ENCODE measurements at places on chromosomes 7 and 10. TPM values are rescaled to one million over a fixed set of nuclear protein-coding genes. Genes with fewer than 3 reads are reported as not detected.

DNA sequence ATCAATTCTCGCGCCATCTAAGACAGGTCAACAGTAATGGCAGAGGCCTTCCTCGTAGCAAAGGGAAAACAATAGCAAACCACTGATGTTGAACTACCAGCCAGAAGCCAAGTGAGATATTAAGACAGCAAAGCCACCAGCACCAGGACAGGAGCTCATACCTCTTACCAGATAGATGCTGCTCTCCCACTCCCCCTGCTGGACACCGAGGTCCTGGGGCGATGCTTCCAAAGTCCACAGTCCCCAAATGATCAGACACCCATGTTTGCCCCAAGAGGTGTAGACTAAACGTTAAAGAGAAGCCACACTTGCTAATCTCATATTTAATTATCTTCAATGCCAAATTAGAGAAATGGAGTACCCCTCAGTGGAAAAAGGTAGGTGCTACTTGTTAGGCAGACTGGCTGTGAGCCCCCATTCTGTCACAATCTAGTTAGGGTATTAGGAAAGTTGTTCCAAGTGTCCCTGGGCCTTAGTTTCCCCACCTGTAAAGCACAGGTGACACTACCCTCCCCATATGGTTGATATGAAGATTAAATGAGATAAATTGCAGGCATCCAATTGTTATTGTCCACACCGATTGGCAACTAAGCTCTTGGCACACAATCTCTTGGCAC, 39.9 kb downstream of the TOMM7 start:
- DNase-seq, result peak; percentile 53

DNA sequence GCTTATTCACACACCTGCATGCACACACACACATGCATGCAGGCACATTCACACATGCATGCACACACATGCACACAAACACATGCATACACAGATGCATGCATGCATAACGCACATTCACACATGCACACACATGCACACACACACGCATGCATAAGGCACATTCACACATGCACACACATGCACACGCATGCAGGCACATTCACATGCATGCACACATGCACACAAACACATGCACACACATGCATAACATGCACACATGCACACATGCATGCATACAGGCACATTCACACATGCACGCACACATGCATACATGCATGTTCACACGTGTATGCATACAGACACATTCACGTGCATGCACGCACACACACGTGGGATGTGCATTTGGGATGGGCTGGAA, 165.8 kb downstream of the PAXIP1 start:
- DNase-seq, result no peak

DNA sequence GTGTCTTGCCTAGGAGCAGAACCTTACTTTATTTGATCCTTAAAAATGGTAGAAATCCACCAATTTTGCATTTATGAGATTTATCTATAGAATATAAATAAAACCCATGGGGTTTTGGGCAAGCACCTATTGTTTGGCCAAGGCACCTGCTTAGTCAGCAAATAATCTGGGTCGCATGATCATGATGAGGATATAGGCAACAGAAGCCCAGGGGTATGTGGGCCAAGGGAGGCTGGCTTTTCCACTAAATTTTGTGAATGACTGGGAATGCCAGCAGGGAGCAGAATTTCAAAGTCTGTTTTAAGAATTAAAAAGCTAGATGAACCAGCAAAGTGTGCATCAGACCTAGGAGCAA, 17.3 kb downstream of the SCRN1 start:
- DNase-seq, result no peak

DNA sequence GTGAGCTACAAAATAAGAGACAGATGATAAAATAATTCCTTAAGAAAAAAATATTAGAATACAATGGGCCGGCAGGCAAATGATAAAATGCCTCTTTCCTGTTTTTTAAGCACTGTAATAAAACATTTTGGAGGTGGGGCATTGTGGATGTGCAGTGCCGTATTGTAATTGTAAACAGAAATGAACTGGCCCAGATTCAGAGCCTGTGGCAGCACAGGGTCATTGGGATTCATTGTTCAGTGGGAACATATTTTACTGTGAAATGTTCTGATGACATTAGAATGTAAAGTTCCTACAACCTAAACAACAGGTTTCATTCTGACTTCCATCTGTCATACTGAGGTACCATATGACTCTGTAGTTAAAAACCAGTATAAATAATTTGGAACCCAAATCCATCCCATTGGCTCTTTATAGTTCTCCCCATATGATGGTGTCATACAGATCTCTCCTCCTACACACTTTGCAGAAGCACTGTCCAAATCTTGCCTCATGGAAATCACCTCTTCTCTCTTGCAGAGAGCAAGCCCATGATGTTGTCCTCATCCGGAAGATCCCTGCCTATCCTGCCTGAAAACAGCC, 264.6 kb downstream of the WDR37 start:
- no peak for DNase-seq

- no peak for DNase-seq
Observed at GRCh38 chr10:59273445-59273844, 88.9 kb downstream of the FAM13C start.

DNA sequence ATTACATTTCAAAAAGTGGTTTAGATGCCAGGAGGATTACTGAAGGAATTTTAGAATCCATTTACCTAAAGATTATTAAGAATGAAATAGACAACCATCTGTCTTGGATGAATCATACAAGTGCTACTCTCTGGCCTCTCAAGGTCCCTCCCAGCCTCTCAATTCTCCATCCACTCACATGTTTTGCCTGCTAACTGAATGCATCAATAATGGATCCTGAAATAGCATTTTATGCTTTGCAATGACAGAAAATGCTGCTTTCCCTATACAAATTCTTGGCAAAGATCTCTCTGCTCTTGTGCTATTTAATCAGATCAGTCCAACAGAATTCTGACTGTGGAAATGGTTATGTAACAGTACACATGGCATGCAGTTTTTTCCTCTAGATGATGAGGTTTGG, 68.1 kb downstream of the HBP1 start:
- DNase-seq, result no peak

DNA sequence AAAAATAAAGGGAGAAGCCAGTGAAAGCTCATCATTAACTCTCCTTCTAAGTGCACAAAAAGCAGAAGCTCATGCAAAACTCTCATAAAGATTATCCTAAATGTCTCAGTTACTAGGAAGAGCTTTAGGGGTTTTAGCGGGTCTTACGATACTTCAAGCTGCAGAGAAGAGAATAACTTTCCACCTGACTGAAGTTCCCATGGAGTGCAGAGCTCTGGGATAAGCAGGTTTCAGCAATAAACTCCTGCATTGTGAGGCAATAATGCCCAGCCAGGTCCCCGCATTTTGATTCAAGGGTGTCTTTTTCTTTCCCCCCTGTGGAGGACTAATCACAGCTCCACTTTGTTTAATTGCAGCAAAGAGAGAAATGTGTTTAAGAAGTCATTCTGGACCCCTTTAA, 241.9 kb upstream of the SP8 start:
- DNase-seq, result no peak

DNA sequence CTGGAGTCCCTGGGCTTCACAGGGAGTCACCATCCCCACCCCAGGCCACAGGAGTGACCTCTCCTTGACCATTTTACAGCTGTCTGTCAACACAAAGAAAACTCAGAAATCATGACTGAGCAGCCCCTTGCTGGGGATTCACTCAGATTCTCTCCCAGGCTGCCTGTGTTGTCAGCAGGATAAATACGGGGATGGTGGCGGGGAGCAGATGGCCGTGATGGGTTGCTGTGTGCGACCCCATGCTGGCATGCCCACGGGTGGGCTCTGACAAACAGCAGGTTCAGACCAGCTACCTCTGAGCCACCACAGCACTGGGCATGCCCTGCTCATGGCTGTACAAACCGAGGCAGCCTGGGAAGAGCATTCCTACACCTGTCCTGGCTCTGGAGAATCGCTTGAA, 136.1 kb downstream of the SLIT1 start:
- no peak for DNase-seq

DNA sequence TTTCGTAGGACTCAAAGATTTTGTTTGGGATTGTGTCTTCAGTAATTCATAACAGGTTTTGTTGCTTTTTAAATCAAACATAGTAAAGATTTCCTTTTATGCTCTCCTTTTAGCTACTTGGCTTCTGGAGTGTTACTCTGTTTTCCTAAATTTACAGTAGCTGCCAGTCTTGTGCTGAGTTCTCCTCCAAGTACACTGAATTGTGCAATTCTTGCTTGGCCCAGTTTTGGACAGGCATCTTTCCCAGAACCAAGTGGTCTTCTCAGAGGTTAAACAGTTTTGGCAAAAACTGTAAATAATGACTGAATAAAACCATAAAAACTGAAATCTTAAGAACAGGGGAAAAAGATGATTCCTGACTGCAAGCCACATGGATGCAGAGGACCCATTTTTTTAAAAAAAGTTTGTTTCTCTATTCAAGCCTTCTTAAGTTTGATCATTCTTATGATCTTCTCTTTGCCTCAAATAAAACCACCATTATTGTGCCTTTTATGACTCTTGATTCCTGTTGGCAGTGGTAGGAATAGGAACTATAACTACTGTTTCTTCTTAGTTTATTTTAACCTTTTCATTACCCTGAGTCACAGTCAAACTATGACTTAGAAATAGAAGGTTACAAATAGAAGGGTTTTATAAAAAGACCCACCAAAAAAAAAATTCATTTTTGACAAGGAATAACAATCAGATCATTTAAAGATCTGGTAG, 88.0 kb downstream of the MDFIC start:
- DNase-seq, result no peak

DNA sequence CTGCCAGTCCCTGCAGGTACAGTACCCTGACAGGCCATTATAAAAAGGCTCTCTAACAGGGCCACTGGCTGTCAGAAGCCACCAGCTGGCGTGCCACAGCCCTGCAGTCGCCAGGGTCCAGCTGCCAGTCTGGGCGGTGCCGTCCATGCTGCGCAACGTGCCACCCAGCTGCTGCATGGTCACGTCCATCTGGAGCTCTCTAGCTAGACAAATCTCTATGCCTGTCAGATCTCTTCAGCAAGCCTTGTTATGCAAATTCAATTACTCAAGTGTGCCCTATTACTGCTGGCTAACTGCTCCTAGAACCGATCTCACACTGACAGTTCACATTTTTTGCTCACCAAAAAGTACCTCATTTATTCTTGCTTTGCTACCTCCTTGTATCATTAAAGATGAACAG, 75.9 kb downstream of the HIBADH start:
- no peak for DNase-seq

Gene FLNC
- total RNA-seq, result 10.2 TPM

Gene CYP2C19
- total RNA-seq, result 0.15 TPM

Gene SRRM3
- total RNA-seq, result 8.5 TPM

Gene C10orf105
- not detected for total RNA-seq
